ENCODE measurements at places on chromosomes 11 and 22.

- DNase-seq: no peak
Observed at GRCh38 chr11:111001986-111002611, 243.4 kb upstream of the POU2AF2 start.

DNA sequence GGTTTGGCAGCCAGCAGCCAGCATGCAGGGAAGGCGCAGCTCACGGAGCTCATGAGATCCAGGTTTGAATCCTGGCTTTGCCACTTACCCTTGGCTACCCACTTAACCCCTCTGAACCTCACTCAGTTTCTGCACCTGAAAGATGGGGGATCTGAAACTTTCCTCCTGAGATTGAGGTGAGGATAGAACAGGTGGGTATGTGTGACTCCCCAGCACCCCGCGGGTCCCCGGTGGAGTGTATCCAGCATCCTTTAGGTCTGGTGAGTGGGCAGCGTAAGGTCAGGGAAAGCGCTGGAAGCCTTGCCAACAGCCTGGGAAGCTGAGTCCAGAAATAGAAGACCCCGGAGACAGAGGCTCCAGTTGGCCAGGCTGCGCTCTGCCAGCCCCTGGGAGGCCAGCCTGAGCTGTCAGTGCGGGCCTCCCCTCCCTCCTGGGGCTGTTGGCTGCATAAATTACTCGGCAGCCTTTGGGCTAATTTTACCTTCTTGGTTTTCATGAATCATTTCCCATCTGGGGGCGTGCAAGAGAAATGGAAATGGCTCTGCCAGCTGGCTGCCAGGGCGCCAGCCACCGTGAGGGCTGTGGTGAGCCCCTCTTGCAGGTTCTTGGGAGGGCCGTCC is 17.6 kb downstream of the PRDM11 start:
- no peak for DNase-seq

GRCh38 chr22:41146573-41146972 is 54.2 kb downstream of the EP300 start:
- no peak for DNase-seq

DNA sequence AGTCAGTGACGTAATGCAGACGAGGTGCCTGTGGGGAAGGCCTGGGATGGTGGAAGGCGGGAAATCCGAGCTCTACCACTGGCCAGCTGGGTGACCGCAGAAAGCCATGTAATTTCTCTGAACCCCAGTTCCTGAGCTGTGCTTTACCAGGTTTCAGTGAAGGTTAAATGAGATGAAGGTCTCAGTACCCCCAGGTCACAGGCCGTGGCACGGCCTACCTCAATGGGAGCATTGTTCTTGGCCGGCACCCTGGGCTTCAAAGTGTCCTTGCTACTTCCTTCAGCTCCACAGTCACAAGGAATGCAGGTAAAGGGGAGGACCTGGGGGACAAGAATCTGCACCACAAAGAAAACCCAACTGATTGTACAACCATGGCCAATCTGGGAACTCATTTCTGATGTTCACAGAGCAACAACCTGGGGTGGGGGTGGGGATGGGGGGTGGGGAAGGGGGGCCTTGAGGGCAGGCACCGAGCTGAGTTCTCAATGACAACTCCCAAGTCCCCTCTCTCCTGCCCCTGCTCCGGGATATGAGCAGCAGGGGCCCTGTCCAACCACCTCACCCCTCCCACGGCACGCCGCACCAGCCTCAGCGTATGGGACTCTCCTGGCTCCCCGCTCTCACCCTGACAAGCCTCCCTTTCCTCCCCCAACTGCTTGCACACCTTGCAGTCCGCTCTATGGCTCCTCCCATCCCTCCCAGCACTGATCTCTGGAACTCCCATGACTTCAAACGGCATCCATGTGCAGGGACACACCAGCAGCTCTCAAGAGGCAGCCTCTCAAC is 59.1 kb upstream of the ARFGAP3 start:
- no peak for DNase-seq

DNA sequence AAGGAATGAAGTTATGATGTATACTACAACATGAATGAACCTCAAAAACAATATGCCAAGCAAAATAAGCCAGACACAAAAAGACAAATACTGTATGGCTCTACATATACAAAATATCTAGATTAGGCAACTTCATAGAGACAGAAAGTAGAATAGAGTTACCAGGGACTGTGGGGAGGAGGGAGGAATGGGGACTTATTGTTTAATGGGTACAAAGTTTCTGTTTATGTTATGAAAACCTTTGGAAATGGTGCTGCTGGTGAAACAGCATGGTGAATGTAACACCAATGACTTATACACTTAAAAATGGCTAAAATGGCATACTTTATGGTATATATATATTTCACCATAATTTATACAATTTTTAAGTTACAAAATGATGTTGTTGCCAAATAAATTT is 4.1 kb downstream of the AQP11 start:
- no peak for DNase-seq

- no peak for DNase-seq
Observed at GRCh38 chr11:17864478-17864941, 129.9 kb downstream of the KCNC1 start.

DNA sequence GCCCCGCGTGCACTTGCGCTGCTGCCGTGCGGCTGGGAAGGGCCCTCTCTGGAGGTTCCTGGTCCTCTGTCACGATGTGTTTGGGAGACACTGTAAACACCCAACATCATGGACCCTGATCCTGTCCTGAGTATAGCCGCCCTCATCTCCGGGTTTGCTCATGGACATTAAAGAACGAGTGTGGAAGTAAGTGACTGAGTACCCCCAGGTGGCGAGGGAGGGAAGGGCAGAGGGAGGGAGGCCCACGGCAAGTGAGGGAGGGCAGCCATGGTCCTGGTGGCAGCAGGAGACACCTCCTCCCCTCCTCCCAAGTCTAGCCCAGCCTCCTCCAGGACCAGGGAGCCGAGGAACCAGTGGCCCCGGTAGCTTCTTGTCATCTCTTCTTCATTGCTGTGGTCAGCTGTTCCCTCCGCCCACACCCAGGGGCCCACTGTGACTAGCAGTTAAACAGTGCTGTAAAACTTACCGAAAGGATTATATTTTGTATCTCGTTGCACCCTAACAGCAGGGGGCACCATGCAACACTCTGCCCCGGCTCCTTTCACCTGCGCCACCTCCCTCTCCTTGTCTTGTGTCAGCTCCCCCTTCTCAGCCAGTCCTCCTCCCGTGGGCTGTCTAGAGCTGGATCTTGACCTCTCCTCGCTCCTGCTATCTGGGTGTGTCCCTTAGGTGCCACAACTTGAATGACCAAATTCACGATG is 566.5 kb upstream of the B3GAT1 start:
- no peak for DNase-seq

All from pancreas (tissue), 10 donors.